ENCODE measurements at places on chromosomes 2 and 18.
A peak's percentile ranks its signal among the peaks of the same experiment; 100 is the strongest.

- no peak for DNase-seq
These were observed 238.9 kb downstream of the XIRP2 start for GRCh38 chr2:167127135-167127534.

DNA sequence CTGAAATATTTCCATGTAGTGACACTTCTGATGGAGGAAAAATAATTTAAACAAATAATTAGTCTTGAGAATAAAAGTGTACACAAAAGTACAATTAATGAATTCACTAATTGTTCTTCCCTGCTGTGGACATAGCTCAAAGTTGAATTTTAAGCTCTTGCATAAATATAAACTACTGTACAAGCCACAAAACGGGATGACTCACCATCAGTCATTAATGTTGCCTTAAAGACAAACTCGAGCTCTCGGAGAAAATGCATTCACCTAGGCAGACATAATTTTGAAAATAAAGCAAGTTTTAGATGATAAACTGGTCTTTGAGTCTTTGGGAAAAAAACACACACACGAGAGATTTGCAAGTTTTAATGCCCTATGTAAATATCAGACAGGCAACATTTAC lies 436.4 kb downstream of the ZNF521 start:
- DNase-seq, result no peak

GRCh38 chr2:48235076-48235475 lies 294.9 kb upstream of the STON1 start:
- no peak for DNase-seq

GRCh38 chr2:133417415-133417814 lies 150.8 kb downstream of the NCKAP5 start:
- no peak for DNase-seq

DNA sequence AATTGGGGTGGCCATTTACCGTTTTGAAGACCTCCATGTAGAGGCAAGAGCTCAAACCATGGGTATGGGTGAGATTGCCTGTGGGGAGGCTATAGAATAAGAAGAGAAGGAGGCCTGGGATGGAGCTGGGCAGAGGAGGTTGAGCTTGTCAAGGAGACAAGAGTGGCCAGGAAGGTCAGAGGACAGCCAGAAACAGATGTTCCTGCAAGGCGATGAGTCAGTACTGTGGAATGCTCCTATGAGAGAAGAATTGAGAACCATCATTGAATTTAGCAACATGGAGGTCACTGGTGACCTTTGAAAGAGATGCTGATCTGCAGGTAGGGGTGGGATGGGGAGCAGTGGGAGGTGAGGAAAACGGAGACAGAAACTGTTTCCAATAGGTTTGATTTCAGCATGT lies 3.5 kb downstream of the ACSL3 start:
- no peak for DNase-seq

- DNase-seq, result no peak
These were observed 1.1 kb downstream of the COX5B start for GRCh38 chr2:97646977-97647376.

DNA sequence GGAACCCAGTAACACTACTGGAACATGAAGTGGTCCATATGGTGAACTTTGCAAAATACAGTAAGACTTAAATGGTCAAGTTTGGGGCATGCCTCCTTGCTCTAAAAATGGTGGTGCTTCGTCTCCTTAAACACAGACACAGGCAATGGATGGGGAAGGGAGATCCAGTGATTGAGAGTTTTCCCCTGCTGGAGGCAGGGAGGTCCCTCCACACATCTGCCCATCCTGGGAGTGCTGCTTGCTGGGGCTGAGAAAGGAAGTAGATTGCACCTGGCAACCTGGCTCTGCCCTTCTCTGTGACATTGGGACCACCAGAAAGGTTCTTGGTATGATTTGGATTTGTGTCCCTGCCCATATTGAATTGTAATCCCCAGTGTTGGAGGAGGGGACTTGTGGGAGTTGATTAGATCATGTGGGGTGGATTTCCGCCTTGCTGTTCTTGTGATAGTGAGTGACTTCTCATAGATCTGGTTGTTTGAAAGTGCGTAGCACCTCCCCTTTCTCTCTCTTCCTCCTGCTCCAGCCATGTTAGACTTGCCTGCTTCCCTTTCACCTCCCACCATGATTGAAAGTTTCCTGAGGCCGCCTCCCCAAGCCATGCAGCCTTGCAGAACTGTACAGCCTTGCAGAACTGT lies 35.4 kb upstream of the SKOR2 start:
- DNase-seq, result no peak

DNA sequence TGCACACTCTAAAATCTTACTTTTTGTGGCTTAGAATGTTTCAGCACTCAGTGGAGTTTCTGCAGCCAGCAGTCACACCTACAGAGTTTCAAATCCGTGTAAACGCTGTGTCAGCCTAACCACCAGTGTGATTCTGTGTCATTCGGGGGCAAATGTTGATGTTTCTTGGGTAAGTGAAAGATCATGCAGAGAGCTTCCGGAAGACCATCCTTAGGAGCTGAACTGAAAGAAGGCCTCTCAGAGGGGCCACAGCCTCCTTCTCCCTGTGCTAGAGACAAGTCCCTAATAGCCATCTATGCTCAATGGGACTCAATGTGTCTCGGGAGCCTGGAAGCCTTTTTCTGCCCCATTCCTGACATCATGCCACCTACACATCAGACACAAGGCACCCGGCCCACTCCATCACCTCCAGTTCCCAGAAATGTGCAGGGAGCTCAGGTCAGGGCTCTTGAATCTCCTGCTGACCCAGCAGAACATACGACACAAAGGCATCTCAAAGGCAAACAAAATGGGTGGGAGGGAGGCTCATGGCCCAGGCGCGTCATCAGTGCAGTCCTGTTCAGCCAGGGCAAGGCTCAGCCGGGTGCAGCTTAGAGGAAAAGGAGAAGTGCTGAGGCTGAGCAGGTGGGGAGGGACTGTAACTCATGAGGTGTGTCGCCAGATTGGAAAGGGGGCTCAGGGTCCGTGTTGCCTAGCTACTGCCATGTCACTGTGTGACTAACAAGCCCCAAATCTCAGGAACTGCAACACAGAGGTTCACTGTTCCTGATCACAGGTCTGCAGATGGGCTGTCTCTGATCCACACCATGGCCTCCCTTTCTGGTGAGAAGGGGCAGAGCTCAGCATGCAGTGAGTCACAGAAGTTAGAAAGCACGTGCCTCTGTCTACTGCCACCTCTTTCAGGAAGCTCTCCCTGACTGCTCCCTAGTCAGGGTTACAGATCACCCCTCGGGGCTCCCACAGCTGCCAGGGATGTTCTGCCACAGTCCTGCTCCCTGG lies 82.0 kb downstream of the SMAD7 start:
- DNase-seq, result no peak

DNA sequence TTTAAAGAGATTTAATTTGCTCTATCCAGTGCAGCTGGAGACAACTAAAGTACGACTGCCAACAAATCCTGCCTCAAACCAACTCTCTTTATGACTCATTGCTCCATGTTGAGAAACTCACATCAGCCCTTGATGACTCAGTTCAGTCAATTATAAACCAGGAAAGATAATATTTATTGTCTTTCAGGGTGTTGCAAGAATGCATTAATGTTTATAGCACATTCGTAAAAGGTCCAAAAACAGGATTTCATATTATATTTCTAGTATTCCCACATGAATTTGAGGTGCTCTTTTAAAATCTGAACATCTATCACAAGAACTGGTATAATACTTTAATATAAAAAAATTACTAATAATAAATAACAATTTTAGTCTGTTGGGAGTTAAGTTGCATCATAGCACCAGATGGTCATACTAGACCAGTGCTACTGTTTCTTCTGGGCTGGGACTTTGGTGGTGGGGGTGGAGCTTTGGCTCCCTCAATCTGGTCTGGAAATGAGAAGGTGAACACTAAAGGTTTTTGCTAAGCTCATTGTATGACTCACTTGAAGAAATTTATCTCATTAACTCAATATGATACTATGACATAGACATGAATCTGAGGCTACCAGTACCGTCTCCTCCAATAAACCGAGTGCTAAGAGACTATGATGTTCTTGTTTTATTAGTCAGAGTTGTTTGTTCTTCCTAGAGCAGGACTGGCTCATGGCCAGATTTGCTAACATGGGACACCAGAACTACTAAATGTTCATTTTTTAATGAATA lies 26.6 kb upstream of the MAP3K20 start:
- no peak for DNase-seq

- DNase-seq, result no peak
These were observed 57.3 kb upstream of the TANK start for GRCh38 chr2:161102770-161103450.

GRCh38 chr2:239327536-239328350 lies 73.1 kb downstream of the HDAC4 start:
- peak; percentile 60 for DNase-seq

GRCh38 chr2:236828820-236829219 lies 256.9 kb upstream of the COPS8 start:
- no peak for DNase-seq

GRCh38 chr2:28802975-28803429 lies 7.6 kb upstream of the SPDYA start:
- no peak for DNase-seq

DNA sequence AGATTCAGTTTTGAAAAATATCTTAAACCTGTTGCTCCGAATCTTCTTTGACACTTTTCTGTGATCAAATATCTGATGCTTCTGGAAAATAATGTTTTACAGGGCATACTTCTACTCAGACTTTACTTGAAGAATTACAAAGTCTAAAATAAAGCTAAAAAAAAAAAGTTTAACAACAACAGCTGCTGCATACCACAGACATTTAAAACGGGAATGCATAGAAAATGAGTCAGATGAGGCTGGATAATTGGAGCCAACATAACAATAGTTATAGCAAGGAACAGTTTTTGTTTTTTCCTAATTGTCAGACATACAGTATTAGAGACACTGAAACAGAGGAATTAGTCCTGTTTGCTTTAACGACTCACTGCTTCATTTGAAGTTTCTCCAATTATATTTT lies 1090.2 kb downstream of the SUCLG1 start:
- peak; percentile 10 for DNase-seq

DNA sequence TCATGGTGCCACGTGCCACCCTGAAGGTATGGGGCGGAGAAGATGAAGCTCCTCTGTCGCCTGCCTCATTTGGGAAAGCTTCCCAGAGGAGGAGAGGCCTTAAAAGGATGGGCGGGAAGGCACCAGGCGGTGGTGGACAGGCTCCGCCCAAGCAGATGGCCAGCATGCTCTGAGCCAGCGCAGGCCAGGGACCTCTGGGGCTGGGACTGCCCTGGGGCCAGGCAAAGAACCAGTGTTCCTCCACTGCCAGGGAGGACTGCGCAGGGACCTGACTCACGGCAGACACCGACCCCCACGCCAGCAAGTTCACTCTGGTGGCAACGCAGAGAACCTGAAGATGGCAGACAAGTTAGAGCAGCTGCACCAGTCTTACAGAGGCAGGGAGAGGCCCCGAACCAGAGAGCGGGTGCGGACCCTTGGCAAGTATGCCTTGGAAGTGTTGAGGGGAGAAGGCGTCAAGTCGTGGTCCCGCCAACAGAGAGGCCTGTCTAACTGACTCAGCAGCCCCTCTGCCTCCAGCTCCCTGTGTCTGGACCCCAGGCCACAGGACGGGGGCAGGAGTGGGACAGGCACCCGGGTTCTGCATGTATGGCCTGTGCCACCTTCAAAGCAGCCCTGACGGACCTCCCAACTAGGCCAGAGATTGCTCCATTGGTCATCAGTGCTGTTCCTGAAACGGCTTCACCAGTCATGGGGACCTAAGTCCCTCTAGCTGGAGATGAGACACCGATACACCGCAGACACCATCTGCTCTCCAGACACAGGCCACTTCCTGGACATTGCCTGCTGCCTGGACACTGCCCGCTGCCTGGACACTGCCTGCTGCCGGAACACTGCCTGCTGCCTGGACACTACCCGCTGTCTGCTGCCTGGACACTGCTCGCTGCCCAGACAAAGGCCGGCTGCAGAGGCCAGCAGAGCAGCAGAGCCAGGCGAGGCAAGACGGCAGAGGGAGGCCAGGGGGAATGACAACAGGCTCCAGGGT lies 124.7 kb downstream of the HDAC4 start:
- DNase-seq, result peak; percentile 65

DNA sequence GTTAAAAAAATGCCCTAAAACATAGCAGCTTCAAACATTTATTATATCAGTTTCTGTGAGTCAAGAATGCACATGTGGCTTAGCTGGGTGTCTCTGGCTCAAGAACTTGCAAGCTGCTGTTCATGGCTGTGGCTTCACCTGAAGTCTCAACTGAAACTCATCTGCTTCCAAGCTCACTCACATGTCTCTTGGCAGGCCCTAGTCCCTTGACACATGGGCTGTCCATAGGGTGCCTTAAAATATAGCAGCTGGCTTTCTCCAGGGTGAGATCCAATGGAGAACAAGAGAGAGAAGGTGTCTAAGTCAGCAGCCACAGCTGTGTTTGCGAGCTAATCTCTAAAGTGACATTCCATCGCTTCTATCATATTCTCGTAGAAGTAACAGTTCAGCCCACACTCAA lies 152.8 kb downstream of the DSEL start:
- DNase-seq, result no peak

DNA sequence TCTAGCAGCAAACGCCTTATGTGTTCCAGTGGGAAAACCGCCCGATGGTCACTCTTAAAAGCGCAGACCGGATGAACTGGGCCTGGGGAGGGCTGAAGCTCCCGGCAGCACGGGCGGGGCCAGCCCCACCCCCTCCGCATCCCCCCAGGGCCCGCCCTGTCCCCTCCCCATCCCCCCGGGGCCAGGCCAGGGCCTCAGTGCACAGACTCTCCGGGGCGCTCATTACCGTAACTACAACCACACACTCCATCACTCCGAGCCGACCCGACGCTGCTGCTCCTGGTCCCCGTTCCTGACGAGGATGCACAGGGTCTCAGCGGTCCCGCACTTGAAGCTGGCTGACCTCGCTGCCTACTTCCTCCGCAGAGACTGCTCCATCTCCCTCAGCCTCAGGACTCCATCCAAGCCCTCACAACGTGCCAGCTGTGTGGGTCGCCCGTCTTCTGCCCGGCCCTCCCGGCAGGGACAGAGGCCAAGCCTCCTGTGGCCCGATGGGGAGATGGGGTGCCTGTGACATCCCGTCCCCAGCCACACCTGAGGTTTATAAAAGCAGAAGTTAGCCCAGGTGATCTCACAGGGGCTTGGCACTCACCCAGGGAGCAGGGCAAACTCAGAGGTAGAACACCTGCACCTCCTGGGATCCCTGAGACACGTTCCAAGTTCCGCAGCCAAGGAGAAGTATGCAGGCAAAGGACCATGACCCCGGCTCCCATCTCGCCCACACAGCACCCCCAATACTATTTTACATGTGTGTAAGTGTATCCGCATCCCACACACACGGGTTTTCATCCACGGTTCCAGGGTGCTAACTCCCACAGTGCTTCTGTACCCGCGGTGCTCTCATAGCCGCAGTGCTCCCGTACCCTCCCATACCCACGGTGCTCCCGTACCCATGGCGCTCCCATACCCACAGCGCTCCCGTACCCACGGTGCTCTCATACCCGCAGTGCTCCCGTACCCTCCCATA lies 36.0 kb downstream of the SLC66A2 start:
- DNase-seq, result no peak

GRCh38 chr2:29073933-29074332 lies 390 bp downstream of the PCARE start:
- DNase-seq, result no peak

All from spinal cord (tissue), 10 donors.